Activated CD8-positive, alpha-beta T cell treated with anti-CD3 and anti-CD28 coated beads for 36 hours (primary cell): ENCODE measurements at places on chromosomes 3 and 15. TPM values are rescaled to one million over a fixed set of nuclear protein-coding genes. Genes with fewer than 3 reads are reported as not detected.

- DNase-seq: no peak
Measured at GRCh38 chr15:77091097-77091496, 20.2 kb upstream of the TSPAN3 start.

Gene INAFM2
- 15.0 TPM for total RNA-seq

DNA sequence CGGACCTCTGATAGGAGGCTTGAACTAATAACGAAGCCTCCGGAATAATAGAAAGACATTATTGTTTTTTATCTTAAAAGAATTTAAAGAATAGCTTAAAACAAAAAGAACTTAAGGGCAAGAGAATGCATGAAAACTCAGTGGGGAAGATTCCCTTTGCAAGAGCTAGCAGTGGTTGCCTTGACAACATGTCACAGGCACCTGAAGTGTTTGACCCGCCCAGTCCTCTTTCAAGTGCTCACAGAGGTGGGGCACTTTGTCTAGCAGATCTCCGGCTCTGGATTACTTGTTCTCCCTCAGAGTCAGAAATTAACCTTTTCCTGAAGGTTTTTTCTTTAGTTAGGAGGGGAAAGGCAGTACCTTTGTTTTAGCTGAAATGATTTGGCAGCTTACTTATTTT lies 37.8 kb downstream of the LARS2 start:
- DNase-seq: no peak

DNA sequence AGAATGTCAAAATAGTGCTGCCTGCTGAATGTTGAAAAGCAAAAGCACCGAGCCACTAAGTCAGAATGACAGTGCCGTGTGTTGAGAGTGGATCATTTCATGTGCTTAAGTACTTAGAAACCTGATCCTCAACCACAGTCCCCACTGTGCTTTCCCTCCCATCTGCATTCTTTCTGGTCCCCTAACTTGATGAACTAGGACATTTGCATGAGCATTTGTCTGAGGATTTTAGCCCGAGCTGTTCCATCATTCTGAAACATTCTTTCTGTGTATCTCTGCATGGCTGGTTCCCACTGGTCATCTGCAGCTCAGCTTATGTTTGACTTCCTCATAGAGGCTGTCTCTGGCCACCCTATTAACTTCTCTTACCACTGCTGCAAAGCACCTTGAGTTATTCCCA lies 42.0 kb downstream of the SST start:
- DNase-seq: no peak

- no peak for DNase-seq
Measured at GRCh38 chr3:181808053-181808452, 96.3 kb downstream of the SOX2 start.

Gene ARL6
- total RNA-seq: 5.8 TPM

Gene SLC15A2
- 1.7 TPM for total RNA-seq

GRCh38 chr15:70272565-70273355 lies 175.0 kb upstream of the TLE3 start:
- DNase-seq: no peak

DNA sequence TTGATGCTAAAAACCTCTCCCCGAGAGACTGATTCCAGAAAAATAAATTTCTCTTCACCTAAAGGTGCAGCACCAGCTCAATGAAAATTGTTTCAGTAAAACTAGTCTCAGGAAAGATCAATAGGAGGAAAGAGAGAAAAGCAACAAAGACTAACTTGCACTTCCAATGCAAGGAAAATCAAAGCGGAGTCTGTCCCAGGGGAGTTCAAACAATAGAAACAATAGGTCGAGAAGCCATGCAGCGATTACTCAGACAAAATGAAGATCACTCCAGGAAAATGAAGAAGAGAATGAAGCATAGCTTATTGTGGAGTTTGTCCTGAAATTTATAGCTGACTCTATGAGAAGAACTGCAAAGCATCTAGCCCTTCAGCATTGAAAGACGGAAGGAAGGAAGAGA lies 105.1 kb upstream of the FRMD4B start:
- DNase-seq: no peak

Gene TUSC7
- not detected for total RNA-seq

GRCh38 chr3:167830007-167830406 lies 94.5 kb downstream of the SERPINI1 start:
- no peak for DNase-seq

- no peak for DNase-seq
Measured at GRCh38 chr15:39817892-39818291, 35.3 kb upstream of the FSIP1 start.

Gene TM4SF4
- total RNA-seq: not detected

DNA sequence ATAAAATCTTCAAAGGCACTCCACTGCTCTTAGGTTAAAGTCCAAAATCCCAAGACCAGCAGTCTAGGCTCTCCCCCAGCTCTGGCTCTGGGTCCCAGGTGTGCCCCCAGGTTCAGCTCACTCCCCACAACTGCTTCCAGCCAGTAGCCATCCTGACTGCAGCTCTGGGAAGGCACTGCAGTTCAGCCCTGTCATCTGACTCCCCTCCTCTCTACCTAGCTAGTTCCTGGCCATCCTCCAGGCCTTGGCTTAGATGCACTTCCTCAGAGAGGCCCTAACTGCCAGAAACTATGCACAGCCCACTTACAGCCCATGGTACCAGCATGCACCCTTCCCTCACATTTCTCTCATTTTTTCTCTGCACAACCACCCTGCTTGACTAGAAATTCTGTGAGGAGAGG lies 25.5 kb downstream of the TBC1D2B start:
- no peak for DNase-seq

DNA sequence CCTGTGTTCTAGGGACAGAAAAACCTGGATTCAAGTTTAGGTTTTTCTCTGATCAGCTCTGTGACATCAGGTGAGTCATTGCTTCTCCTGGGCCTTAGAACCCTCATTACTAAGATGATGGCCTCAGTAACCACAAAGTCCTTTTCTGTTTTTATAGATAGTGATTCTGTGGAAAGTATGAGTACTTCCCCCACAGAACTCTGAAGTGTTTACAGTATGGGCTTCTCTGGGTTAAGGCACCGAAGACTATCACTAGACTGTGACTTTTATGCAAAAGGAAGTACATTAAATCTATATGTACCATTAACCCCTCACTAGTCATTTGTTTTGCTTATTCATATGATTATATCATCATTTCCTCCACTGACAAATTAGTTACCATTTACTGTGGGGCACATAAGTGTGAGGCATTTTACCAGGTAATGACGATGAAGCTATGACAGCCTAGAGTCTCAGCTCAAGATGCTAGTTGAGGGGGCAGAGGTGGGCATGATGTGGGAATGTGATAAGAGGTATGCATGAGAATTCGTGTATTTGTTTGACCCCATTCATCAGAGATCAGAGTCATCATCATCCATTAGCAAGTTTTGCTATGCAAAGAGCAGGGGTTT lies 15.0 kb upstream of the RORA start:
- DNase-seq: peak; percentile 29

DNA sequence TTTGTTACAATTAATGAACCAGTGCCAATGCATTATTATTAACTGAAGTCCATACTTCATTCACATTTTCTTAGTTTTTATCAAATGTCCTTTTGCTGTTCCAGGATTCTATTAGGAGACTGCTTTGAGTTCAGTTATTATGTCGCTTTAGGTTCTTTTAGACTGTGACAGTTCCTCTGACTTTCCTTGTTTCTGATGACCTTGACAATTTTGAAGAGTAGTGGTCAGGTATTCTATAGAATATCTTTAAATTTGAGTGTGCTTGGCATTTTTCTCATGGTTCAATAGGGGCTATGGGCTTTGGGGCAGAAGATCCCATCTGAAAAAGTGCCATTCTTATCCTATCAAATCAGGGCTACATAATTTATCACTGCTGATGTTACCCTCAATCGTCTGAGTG lies 126.3 kb downstream of the APBA2 start:
- DNase-seq: no peak

DNA sequence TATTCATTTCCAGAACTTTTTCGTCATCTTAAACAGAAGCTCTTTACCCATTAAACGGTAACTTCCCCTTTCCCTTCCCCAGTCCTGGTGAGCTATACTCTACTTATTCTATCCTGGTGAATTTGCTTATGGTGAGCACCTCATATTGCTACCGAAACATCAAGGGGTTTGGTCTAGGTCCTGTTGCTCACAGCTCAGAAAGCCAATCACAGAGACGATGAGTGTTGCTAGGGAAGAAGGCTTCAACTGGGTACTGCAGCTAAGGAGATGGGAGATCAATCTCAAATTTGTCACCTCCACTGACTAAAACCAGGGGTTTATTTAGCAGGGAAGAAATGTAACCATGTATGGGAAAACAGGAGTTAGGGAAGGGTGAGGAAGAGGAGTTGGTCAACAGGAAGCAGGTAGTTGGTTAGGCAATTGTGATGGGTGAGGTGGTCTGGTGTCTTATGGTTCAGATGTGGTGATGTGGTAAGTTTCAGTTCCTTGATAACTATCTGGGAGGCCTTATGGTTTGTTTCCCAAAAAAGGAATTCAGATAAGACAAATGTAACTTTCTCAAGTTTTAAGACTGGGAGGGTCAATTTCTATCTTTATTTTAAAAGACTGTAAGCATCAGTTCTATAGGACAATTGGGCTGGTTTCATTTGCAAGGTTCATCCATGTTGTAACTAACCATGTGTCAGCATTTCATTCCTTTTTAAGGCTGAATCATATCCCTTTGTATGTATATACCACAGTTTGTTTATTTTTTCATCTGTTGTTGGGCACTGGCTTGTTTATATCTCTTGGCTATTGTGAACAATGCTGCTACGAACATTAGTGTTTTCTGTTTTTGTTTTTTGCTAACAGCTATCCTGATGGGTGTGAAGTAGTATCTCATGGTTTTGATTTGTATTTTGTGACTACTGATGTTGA lies 24.3 kb downstream of the ARHGAP11B start:
- DNase-seq: no peak

- DNase-seq: no peak
Measured at GRCh38 chr15:62895905-62896316, 146.6 kb upstream of the TPM1 start.

- peak; percentile 40 for DNase-seq
Measured at GRCh38 chr3:87333393-87333892, 57.1 kb upstream of the POU1F1 start.

DNA sequence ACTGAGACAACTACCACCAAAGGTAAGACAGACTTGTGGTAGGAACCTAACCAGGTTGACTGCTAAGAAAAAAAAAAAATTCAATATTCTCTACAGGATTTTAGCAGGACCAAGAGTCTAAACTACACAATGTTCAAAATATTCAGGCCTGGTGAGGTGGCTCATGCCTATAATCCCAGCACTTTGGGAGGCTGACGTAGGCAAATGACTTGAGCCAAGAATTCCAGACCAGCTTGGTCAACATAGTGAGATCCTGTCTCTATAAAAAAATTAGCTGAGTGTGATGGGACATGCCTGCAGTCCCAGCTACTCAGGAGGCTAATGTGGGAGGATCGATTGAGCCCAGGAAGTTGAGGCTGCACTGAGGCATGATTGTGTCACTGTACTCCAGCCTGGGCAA lies 341.6 kb upstream of the WNT5A start:
- no peak for DNase-seq

DNA sequence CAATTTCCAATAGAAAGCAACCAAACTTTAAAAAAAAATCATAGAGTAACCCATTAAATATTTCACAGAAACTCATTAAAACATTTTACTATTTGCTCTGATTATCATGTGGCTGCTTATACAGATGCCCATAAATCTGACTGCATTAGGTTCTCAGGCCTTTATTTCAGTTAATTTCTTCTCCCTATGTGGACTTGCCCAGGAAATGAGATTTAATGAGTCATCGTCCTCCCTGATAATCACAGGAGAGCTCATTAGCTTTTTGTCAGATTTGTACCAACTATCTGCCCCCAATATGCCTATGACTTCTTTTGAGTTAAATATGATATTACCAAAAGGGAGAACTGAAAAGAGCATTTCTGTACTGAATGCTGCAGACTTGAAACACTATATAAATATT lies 168.0 kb downstream of the FOXB1 start:
- DNase-seq: no peak

Gene HRG
- total RNA-seq: not detected

Gene FAM43A
- 3.9 TPM for total RNA-seq

GRCh38 chr3:42886294-42886822 lies 10.7 kb upstream of the CYP8B1 start:
- no peak for DNase-seq

Gene IMPG2
- total RNA-seq: 0.14 TPM

DNA sequence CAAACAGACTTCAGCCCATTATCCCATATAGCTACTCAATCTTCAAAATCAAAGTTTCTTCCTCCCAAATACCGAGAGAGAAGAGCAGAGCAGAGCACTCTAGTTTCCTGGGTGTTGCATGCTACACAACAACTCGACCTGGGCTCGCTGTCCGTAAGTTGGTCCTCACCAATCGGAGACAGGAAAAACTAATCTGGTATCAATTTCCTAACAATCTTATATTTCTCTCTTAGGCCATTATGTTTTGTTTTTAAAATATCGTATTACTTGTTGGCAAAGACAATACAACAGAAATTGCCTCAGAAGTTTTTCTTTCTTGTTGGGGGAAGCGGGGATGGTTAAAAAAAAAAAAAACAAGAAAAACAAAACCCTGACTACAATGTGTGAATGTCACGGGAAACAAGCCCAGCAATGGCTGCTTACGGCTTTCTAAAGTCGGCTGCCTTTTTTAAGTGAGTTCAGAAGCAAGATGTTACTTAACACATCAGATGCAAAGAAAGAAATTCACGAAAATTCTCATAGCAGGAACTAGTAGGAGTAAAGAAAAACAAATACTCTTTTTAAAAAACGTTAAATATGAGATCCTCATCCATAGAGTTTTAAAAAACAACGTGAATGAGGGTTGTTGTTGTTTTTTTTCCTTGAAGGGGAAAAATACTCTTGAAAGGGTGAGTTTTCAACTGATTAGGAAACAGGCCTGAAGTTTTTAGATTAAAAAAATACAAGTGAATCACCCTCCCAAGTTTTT lies 1.9 kb downstream of the VGLL4 start:
- peak; percentile 35 for DNase-seq

Gene COL8A1
- not detected for total RNA-seq

- peak; percentile 33 for DNase-seq
Measured at GRCh38 chr3:6799264-6799915, 61.5 kb upstream of the GRM7 start.

- peak; percentile 80 for DNase-seq
Measured at GRCh38 chr3:196537319-196537984, 22.3 kb upstream of the SMCO1 start.
